ENCODE measurements at places on chromosomes 7 and 10.

- DNase-seq, result no peak
Measured at GRCh38 chr10:132157101-132157500, 29.6 kb upstream of the DPYSL4 start.

- DNase-seq, result no peak
Measured at GRCh38 chr7:127824682-127825081, 172.7 kb downstream of the SND1 start.

GRCh38 chr7:82152858-82153257 lies 290.7 kb downstream of the CACNA2D1 start:
- no peak for DNase-seq

DNA sequence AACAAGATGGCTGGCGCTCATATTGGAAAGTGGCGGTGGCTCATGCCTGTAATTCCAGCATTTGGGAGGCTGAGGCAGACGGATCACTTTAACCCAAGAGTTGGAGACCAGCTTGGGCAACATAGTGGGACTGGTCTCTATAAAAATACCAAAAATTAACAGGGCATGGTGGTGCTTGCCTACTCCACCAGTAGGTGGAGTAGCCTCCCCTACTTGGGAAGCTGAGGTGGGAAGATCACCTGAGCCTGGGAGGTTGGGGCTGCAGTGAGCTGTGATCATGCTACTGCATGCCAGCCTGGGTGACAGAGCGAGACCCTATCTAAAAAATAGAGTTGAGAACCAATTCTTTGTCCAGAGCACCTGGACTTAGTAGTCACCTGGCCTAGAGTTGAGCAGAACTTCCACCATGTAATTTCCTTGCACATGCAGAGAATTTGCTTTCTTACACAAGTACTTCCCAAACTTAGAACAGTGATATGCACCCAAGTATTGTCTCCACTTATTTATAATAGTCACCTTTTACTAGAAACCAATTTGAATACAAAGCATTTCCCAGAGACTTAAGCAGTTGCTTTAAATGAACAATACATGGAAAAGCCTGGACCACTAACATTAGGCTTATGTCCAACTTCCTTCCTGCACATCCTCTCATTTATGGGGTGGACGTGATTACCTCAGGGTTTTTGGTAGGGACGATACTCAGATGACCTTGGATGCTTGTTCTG lies 15.9 kb downstream of the LAMB4 start:
- DNase-seq, result peak; percentile 63

DNA sequence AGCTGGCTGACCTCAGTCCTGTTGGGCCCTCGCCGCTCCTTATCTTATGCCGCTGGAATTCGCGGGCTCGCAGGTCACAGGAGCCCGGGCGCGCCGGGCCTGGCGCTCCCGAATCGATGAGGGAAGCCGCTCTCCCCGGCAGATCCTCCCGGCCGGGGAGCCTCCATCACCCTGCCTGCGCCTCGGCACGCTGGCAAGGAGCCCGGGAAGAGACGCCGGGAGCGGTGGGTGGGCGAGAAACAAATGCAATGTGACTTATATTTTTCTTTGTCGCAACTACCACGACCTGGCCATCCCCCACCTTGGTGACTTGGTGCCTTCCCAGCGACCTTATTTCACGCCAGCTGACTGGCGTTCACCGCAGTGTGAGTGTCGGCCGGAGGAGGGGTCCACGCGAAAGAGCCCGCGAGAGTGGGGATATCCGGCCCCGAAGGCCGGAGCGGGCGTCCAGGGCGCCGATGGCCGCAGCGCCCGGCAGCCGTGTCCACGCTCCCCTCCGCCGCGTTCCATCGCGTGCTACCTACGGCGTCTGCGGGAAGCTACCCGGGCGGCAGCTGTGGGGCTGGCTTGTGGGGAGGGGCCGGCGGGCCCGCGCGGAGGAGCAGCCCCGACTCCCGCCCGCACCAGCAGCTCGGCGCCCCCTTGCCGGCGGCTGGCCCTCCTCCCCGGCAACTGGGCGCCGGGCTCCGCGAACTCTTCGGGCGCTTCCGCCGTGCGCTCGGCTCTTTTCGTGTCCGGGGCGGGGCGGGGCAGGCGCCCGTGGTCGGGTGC lies 494 bp upstream of the BMPR1A start:
- peak; percentile 87 for DNase-seq

DNA sequence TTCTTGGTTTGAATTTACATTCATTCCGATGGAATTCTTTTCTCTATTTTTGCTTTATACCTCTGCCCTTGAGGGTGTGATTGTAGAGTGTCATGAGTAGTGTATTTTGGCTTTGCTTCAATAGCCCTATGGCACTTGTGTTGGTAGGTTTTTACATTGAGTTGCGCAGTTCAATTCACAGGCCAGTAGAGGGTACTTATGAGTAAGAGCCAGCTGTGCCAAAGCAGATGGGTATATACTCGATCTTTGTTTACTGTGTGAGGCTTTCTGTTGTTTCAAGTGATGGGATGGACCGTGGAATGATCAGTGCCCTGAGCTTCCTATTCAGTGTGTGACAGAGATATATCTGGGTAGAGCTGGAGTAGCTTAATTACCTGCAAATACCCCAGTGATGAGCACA lies 4.3 kb upstream of the AKR1C3 start:
- no peak for DNase-seq

- DNase-seq, result no peak
Measured at GRCh38 chr7:119196183-119196582, 971.7 kb downstream of the ANKRD7 start.

- no peak for DNase-seq
Measured at GRCh38 chr7:24741679-24742505, 15.4 kb downstream of the GSDME start.

GRCh38 chr7:147711447-147711846 lies 879.1 kb upstream of the C7orf33 start:
- no peak for DNase-seq

DNA sequence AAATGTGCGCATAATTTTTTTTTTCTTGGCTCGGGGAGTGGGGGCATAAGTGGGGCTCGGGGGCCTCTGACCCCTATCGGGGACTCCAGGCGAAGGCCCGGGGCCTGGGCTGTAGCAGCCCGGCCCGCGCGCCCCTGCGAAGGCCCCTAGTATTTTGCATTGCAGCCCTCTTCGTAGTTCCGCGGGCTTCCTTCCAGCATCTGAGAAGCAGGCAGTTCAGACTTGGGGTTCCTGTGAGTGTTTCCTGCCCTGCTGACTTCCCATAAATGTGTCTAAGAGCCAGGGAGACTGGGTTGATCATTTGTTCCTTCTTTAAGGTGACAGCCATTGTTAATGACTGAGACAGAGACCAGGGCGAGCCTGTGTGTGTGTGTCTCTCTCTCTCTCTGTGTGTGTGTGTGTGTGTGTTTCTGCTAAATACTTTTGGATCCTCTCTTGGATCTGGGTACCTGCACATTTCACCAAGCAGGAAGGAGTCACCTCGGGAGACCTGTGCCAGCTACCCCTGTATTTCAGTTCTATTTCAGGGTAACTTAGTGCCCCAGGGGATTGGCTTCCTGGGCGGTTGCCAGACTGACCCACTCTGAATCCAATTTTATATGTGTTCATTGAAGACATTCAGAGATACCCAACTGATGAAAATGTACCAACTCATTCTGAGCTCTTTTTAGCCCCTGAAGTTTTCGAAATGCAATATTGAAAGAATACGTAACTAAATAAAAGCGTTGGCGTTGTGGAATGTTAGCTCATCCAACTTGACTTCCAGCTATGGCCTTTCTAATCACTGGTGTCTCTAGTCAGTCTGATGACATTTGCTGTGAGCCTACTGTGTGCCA lies 805 bp downstream of the MSRB2 start:
- no peak for DNase-seq

GRCh38 chr10:78010278-78010677 lies 19.0 kb downstream of the POLR3A start:
- DNase-seq, result no peak

DNA sequence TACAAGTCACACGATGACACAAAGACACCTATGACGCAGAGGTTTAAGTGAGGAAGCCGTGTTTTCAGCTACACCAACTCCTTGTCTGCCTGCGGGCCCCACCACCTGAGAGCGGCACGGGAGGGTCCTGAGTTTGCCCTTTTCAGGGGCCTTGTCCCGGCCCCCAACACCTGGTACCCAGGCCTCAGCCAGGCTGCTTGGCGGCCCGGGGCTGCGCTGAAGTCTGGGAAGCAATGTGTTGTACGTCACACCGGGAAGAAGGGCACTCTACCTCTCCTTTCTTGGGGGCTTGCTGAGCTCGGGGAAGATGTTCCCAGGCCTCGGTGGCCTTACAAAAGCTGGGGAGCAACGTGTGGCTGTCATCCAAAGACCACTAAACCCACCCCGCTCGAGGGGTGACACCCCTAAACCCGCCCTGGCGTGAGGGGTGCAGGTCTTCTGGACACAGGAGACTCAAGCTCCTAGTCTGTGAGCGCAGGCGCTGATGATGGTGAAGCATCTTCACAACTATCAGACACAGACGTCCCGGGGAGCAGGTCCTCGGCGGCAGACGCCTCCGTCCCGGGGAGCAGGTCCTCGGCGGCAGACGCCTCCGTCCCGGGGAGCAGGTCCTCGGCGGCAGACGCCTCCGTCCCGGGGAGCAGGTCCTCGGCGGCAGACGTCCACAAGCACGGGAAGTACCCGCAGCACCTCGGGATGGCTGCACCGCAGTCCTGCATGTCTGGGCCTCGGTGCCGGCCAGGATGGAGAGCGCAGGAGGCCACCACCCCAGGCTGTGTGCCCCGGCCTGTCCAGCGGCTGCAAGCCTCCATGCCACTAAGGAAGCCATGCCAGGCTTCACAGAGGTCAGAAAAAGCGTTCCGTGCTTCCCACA lies 15.4 kb downstream of the CFAP46 start:
- no peak for DNase-seq

GRCh38 chr7:139828446-139828845 lies 618 bp upstream of the TBXAS1 start:
- no peak for DNase-seq

DNA sequence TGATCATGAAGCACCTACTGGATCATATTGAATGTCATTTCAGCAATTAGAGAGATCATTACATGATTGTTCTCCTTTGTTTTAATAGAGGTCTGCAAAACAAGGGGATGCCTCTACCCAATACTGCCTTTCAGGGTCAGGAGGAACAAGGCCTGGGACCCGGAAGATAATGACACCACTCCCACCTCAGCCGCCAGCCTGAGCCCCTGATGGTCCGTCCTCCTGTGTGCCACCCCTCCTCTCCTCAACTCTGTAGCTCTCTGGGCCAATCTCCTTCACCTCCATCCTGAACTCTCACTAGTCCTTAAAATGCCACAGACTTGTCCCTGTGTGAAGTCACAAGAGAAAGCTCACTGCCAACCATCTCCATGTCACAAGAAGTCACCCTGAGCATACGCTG lies 38.0 kb downstream of the KCNMA1 start:
- no peak for DNase-seq

GRCh38 chr10:22252224-22252800 lies 34.5 kb upstream of the EBLN1 start:
- no peak for DNase-seq

DNA sequence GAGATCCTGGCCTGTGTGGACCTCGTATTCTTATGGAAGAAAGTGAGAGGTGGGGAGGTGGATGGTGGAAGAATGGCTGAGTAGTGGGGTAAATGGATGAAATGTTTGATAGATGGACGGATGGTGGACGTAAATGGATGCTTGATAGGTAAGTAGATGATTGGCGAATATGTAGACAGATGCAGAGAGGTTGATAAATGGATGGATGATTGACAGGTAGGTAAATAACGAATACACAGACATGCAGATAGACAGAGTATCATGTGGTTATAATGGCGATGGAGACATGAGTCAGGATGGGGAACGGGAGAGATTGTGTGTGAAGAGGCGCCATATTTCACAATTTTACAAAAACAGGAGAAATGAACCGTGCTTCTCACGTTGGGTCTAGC lies 219.5 kb downstream of the DIP2C start:
- no peak for DNase-seq

GRCh38 chr7:150897502-150898474 lies 45.5 kb downstream of the AOC1 start:
- no peak for DNase-seq

DNA sequence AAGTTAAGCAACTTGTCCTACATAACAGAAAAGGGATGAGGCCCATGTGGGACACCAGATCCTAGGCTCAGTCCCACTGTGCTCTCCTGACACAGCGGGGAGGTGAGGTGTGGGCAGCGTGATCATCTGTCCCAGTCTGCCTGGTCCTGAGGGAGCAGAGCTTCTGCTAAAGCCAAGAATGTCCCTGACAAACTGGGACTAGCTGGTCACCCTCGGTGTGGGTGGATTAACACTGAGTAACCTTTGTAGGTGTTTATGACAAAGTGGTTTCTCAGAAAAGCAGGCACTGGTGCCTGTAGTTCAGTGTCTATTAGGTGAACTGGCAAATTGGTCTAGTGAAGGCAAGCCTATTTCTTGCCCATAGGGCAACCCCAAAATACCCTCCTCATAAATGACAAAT lies 127.8 kb upstream of the HABP2 start:
- no peak for DNase-seq

DNA sequence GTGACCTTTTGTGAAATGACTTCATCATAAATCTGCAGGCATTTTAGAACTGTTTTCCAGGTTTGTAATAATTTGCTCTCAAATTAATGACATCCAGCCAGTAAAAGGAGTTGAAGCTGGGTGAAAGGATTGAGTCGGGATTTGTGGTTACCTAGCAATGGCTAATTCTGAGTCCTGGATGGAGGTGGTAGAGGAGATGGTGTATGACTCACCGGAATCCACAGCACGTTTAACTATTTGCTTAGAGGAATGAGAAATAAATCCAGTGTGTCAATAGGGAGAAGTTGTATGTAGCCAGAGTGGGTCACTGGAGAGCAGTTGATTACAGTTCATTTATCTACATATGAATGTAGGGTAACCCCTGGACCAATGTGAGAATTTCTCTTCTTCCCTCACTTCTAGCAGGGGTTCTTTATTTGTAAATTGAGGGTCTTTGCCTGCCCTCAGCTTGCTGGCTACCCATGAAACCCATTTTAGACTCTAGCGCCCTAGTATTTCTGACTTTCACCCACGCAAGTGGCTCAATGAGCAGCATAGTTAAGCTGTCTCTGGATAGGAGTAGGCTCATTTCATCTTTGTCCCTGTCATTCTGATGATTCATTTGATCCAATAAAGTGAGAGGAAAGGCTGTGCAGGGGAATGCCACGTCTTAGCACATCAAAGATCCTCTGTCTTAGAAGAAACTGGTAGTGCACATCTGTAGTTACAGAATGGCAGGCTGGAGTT lies 547.8 kb downstream of the SORCS3 start:
- no peak for DNase-seq

GRCh38 chr7:11206177-11206899 lies 232.7 kb downstream of the PHF14 start:
- no peak for DNase-seq

GRCh38 chr7:157877298-157878090 lies 540.7 kb downstream of the DNAJB6 start:
- no peak for DNase-seq

GRCh38 chr7:8165150-8165549 lies 96.8 kb downstream of the ICA1 start:
- no peak for DNase-seq

DNA sequence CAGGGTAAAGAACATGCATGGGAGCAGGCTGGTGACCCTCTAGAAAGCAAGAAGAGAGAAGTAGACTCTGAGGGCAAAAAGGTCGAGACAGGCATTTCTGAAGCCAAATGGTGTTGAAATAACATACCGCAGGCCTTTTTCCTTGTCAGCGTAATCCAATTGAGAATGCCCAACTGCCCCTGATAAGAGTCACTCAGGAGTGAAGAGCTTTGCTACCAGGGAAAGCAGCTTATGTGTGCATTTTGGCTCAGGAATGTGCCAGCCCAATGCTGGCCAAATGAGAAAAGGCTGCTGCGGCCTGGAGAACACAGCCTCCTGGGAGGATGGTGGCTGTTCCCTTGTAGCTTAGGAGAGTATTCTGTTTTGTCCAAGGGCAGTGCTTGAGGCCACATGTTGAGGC lies 61.4 kb upstream of the NFKB2 start:
- no peak for DNase-seq

Measured in NCI-H2081 (cell line).